HT-29 (cell line): ENCODE measurements at places on chromosomes 5 and 9.

DNA sequence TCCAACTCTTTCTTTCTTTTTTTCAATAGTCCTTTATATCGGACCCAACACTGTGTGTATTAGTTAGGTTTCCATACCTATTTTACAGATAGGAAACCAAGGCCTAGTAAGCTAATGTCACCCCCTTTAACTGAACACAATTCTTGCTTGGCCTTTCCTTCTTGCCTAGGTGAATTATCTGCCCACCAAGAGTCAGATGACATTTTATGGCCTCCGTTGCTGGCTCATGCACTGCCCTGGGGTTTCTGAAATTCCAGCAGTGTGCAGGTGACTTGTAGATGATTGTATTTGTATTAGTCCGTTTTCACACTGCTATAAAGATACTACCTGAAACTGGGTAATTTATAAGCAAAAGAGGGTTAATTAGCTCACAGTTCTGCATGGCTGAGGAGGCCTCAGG, 293.8 kb downstream of the GAS1 start:
- DNase-seq = no peak

- no peak for DNase-seq
Observed at GRCh38 chr5:101176605-101177004, 273.5 kb upstream of the ST8SIA4 start.

DNA sequence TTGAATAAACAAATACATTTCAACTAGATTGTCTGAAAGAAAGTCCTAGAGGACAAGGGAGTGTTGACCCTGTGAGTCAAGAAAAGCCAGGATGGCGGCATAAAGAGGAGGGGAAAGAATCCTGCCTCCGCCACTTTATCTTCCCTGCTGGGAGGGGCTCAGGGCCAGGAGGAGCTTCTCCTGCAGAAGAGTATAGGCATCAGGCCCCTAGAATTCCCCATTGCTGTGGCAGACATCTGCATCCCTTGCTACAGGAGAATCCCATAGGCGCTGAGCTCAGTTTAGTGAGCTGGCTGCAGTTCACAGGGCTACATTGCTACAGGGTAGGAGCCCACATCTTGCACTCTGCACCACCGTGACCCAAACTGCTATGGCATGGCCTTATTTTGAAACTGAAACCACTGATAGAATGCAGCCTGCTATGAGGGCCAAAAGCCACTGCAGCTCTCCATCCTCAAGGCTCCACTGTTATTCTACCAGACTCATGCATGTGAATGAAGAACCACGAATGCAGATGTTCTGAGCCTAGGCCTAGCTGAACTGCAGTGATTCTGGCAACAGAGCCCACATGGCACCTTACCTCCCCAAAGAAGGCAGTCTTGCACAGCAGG, 941.4 kb upstream of the CTNND2 start:
- no peak for DNase-seq

- no peak for DNase-seq
Observed at GRCh38 chr9:81430727-81431126, 258.6 kb downstream of the TLE1 start.

GRCh38 chr9:22055090-22055489, 46.0 kb upstream of the CDKN2B start:
- no peak for DNase-seq

DNA sequence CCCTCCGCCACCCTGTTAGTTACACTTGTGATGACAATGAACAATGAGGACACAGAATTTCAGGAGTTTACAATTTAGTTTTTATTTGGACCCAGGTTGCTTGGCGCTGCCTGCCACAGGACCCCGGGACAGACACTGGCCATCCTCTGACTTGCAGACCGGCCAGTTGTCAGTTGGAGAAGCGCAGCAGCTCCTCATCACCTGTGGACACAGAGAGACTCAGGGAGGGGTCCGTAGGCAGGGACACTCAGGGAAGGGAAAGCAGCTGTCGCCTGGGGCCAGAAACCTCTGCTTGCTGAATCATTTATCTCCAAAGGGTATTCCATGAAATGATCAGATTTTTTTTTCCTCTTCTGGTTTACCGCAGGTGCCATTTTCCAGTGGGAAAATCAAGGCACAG, 18.0 kb downstream of the AMBP start:
- no peak for DNase-seq

DNA sequence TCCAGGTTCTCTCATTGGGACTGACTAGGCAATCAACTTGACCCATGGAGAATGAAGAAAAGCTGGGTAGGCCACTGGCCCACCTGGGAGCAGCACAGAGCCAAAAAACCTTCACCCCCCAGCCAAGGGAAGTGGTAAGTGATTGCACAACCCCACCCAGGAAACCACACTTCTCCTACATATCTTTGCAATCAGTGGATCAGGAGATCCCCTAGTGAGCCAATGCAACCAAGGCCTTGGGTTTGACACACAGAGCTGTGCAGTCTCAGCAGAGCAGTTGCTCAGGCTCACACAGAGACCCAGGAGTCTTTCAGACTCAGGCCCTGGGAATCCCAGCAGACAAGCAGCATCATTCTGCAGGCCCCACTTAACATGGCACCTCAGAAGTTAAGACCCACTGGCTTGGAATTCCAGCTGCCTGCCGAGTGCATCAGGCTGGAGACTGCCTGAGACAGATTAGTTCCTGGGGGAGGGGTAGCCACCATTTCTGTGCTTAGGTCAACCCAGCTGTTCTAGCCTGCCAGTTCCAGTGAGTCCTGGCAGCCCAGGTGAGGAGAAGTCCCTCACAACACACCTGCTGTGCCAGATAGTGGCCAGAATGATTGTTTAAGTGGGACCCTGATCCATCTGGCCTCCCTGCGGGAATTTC, 136.4 kb downstream of the SAXO1 start:
- no peak for DNase-seq
